ENCODE measurements at places on chromosomes 5 and 9.

- DNase-seq, result no peak
These were observed 37.4 kb downstream of the PRRX2 start for GRCh38 chr9:129702589-129703520.

DNA sequence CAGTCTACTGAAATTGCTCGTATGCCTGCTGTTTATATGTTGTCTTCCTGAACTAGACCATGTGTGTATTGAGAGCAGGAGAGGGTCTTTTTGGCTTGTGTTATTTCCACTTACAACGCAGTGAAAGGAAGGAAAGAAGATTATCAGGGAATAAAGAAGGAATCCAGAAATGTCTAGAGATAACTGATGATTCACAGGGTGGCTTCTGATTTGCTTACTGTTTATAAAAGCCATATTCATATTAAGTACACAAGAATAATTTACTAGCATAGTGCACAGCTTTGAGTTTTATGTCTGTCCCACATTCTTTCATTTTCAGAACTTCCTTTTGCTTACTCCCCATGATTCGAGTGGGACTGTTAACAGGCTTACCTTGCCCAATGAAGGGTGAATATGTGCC lies 72.1 kb downstream of the PRLR start:
- no peak for DNase-seq

GRCh38 chr5:120016717-120017382 lies 387.5 kb downstream of the FAM170A start:
- DNase-seq, result no peak

DNA sequence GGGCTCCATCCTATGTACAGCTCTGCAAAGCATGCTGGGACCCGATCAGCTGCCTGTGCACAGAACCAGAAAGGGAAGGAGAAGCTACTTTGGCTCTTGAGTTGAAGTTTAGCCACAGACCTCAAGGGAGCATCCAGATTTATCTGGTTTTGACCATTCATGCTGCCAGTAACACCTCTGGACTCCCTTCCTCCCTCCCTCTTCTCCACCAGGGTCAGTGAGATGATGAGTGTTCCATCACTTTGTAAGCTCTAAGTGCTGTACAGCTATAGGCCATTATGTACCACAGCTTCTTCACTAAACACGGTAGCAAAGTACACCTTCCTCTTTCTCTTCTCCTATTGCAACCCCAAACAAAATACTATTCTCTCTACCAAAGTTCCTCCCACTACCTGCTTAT lies 77.9 kb downstream of the GLIS3 start:
- no peak for DNase-seq

- no peak for DNase-seq
These were observed 88.4 kb upstream of the FST start for GRCh38 chr5:53392073-53392472.

- no peak for DNase-seq
These were observed 1864.2 kb upstream of the C9orf72 start for GRCh38 chr9:29437526-29437925.

DNA sequence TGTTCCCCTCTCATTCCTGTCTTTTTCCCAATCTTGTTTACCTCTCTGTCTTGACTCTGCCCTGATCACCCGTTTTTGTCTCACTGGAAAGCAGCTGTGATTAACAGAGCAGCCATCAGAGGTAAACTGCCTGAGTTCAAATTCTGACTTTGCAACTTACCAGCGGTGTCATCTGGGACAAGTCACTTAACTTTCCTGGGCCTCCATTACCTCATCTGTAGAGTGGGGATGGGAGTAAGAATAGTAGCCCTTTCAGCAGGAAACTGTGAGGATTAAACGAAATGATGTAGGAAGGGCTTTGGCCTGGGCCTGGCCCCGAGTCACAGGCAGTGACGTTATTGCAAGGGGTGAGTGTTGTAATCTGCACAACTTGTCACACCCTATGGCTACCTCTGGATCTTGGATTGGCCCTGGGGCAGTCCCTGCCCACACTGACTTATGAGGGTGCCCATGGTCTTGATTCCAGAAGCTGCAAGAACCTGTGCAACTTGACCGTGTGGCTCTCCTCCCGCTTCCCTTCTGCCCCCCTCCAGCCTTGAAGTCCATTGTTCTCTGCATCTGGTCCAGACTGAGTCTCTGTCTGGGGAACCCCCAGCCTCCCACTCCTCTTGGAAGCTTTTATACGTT lies 657 bp upstream of the PCDH12 start:
- no peak for DNase-seq

- DNase-seq, result no peak
These were observed 159.7 kb downstream of the PBX3 start for GRCh38 chr9:125906893-125907292.

- no peak for DNase-seq
These were observed 104.5 kb upstream of the LHFPL2 start for GRCh38 chr5:78753093-78753531.

Data from putamen (tissue), 1 donor.